ENCODE measurements at places on chromosomes 16 and 17.

DNA sequence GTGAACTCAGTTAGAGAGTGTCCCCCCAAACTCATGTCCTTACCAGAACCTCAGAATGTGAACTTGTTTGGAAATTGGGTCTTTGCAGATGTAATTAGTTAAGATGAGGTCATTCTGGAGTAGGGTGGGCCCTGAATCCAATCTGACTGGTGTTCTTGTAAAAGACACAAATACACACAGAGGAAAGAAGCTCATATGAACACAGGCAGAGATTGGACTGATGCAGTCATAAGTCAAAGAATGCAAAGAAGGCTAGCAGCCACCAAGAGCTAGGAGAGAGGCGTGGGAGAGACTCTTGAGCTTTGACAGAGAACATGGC, 2.1 kb upstream of the NAGPA start:
- DNase-seq, result no peak

GRCh38 chr16:63092736-63093135, 1056.5 kb upstream of the CDH8 start:
- no peak for DNase-seq

DNA sequence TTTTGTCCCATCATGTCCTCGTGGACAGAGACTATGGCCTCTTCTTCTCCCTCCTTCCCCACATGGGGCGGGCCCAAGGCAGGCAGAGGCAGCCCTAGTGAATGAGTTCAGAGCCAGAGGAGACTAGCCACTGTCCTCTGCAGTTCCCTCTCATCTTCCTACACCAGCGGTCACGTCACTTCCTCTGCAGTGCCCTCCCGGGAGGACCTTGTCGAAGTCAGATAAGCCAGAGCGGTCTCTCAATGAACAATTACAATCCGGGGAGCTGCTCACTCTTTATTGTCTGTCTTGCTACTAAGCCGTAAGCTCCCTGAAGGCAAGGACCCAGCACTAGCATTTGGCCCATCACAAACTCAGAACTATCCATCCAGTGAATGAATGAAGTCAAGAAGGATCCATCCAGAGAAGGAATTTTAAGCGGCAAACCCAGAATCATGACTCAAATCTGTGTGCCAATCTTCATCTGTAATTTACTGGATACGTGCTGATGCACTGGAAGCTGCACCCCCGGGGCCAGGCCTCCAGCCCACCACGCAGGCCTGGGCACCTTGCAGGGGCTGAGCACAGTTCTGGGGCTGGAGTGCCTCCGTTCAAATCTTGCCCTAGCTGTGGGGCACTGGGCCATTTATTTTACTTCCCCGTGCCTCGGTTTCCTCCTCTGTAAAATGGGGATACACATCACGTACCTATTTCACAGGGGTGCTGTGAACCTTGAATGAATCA, 18.1 kb downstream of the ZNF423 start:
- DNase-seq, result no peak

DNA sequence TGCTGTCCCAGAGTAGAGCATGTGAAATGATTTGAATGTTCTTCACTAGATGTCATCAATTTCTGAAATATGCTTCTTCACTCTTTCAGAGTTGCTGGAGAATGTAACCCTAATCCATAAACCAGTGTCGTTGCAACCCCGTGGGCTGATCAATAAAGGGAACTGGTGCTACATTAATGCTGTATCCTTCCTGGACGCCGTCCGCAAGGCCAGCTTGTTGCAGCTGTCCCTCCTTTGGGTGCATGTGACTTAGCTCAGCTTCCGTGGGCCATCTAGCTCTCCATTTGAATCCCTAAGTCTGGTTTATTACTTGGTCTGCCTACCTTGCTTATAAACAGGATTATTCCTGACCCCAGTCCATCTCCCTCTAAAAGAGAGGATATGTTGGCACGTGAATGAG, 58.8 kb downstream of the USP10 start:
- DNase-seq, result no peak

DNA sequence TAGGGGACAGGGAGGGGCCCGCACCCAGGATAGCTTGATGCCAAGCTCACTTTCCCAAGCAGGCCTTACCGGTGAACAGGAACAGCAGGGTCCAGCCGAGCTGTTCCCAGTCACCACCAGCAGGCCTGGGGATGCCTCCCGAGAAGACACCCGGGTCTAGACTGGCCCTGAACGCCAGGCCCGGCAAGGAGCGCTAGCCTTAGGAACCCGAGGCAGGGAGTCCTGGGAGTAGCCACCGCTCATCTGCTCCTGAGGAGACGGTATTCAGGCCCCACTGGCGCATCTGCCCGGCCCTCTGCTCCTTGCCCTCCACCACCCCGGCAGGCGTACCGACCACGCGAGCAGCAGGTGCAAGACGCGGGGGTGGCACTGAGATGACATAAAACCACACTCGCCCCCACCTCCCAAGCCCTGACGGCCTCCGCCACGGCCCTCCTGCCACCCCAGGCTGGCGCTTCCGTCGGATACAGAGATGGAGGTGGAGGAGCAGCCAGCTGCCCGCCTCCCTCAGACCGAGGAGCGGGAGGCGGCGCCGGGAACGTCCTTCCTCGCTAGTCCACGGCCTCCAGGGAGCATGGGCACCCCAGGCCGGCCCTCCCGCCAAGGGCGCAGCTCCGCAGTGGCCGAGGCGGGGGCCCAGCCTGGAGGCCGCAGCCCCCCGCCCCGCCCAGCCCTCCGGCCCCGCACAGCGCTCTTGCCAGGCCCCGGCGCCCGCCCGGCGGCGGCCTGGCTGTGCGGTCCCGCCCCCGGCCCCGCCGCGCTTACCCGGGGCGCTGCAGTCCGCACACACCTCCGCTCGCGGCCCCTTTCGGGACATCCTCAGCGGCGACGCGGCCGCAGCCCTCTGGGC, 661 bp downstream of the GIT1 start:
- DNase-seq, result peak; percentile 70

GRCh38 chr16:55809386-55809785, 23.5 kb downstream of the CES1 start:
- DNase-seq, result no peak

DNA sequence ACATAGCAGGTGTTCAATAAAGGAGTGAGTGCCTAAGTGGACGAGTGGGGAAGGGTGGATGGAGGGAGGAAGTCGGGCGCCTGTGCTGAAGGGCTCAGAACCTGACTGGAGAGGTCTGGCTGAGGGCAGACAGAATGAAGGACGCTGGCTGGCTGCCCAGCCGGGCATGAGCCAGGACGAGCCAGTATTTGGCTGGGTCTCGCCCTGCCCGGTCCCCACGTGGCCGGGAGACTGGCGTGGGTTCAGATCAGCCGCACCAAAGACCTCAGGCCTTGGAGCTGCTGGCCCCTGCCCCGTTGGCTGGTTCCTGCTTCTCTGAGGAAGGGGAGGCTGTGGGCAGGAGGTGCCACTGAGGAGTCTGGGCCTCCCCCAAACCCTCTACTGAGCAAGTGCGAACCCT, 79.8 kb downstream of the ENGASE start:
- no peak for DNase-seq

DNA sequence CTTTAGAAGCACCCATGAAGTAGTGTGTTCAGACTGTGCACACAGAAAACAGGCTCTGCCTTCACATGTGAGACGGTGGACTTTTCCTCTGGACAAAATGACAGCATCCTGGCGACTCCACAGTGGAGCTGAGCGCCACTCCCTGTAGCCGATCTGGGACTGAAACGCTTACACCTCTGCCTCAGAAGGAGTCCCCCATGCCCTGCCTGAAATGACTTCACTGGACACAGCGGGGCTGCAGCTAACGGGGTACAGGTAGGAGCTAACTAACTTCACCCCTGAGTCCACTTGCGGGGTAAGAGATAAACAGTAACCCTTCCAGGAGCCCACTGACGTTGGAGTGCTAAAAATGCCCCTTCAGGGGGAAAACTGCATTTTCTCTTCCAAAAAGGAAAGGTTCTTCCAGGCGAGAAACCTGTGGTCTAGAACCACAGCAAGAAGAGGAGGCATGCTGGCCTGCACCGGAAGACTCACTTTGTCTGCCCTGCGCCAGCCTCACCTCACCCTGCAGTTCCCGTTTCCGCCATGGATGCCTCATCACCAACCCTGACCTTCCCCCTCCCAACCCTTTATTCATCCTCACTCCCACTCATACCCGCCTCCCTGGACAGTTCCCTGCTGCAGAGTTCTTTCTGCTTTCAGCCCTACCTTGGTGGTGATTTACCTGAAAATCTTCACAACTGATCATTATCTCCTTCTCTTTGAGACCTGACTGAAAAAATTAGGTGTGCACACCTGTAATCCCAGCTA, 19.4 kb upstream of the ENDOV start:
- DNase-seq, result no peak

DNA sequence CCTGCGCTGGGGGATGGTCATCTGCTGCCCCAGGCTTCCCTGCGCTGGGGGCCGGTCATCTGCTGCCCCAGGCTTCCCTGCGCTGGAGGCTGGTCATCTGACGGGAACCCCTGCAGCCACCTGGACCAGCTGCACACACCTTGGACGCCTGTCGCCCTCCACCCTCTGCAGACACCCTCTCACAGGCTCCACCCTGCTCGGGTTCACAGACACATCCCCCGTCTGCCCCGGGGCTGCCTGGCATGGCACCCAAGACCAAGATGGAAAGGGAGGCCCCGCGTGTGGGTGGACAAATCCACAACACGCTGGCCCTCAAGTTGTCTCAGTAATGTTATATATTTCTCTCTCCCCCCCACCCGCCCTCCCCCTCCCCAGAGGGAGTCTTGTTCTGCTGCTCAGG, 89.6 kb downstream of the ANKRD11 start:
- DNase-seq, result no peak

- DNase-seq, result no peak
Measured at GRCh38 chr16:52705122-52705521, 158.2 kb upstream of the TOX3 start.

GRCh38 chr17:76266244-76266938, 1.2 kb downstream of the UBALD2 start:
- peak; percentile 48 for DNase-seq

- no peak for DNase-seq
Measured at GRCh38 chr17:66240013-66240412, 10.8 kb upstream of the APOH start.

GRCh38 chr16:56833243-56833970, 31.6 kb upstream of the SLC12A3 start:
- DNase-seq, result no peak

GRCh38 chr17:66537502-66537901, 235.1 kb downstream of the PRKCA start:
- DNase-seq, result no peak

GRCh38 chr17:19274893-19275292, 37.7 kb downstream of the EPN2 start:
- DNase-seq, result no peak

GRCh38 chr16:80080287-80080851, 460.4 kb upstream of the DYNLRB2 start:
- DNase-seq, result no peak

DNA sequence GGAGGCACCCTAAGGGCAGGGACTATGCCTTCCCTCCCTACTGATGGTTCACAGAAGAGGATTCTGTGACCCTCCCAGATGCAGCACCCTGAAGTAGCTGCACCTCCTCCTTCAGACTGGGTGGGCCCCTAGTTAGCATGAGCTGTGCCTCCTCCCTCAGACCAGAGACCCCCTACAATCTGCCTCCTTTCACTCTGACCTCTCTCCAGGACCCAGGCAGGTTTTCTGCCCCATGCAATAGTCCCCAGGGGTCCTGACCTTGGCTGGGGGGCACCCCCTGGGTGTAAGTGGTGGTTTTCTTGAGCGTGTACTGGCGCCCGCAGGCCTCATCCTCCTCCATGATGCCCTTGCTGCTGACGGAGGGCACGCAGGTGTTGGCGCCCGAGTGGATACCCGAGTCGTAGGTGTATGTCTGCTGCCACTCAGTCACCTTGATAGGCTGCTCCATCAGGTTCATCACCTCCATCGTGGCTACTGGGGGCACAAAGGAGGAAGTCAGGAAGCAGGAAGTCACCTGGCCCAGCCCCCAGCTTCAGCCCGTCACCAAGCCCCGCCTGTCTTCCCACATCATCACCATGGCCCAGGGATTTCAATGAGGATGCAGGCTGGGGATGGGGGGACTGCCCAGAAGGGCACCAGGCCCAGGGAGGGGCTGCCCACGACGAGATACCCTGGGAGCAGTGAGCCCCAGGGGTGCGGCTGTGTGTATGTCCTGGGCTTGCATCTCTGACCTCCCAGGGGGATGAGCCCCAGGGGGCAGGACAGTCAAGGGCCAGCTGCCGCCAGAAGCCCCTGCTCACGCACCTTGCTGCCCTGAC, 14.9 kb downstream of the JUP start:
- DNase-seq, result no peak

GRCh38 chr16:80341263-80341662, 199.5 kb upstream of the DYNLRB2 start:
- DNase-seq, result no peak

GRCh38 chr16:71562552-71562951, 14.3 kb downstream of the TAT start:
- no peak for DNase-seq

DNA sequence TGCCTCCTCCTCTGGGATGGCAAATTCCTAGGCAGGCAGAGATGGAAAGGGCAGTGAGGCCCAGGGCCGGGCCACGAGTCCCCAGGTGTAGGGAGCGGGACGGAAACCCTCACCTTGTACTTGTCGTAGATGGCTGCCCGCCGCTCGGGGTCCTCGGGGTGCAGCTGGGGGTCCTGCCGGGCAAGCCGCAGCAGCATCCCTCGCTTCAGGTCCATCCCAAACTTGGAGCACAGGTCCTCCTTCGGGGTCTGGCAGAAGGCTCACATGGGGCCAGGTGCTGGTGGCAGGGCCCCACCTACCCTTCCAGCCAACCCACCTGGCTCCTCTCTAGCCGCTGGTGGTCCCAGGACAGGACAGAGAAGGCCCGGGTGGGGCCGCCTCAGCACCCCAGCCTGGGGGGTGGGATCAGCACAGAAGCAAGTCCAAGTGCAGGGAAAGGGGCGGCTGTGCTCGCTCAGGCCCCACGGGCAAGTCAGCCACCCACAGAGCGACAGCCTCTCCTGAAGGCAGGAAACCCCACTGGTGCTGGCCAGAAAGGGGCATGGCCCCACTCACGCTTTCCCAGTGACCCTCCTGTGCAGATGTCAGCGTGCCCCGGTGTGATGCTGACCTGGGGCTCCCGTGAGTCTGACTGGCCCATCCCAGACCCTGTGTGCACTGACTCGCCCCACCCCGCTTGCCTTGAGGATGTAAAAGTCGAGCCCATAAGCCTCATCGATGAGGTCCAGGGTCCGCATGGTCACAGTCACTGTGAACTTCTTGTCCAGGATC, 1.8 kb downstream of the MRPL28 start:
- no peak for DNase-seq

DNA sequence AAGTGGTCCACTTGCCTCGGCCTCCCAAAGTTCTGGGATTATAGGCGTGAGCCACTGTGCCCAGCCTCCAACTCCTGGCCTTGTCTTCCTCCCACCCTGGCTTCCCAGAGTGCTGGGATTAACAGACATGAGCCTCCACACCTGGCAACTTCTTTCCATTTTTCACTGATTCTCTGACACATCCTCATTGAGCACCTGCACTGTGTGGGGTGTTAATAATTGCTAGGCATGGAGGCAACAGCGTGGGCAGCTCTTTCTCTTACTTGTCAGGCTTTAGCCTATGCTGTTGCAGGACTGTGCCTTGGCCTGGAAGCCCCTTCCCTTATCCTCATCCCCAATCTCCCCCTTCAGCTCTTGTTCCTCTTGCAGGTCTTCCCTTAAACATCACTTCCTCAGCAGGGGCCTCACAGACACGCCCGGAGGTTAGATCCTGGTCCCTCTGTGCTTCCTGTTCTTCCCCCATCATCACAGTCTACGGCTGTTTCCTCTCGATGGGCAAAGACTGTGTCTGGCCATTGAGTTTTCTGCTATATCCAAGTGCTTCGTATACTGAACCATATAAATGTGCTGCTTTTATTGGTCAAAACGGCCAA, 7.9 kb downstream of the QPRT start:
- DNase-seq, result no peak

- no peak for DNase-seq
Measured at GRCh38 chr16:54158986-54159385, 127.6 kb downstream of the IRX3 start.

GRCh38 chr17:46028374-46028773, 29.3 kb downstream of the STH start:
- no peak for DNase-seq
